Breast epithelium (tissue), 4 donors: ENCODE measurements at places on chromosomes 12 and 14.

DNA sequence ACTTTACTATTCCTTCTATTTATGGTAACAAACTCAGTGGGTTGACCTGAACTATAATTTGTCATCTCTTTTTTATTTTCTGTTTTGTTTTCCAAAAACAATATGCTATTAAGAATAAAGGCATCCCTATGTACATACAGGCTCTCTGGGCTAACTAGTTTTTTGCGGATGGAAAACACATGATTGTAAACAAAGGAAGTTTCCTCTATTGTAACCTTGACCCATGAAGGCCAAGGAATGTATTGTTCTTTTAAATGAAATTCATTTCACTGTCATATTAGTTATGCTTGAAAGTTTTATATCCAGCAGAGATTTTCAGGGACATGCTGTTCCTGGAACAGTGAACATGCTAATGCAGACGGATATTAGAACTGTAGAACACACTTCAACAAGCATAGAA lies 705.0 kb upstream of the SEL1L start:
- no peaks in the 10 kb centered on the region for H3K36me3 ChIP-seq
- H3K27me3 ChIP-seq, result no peaks in the 10 kb centered on the region
- H3K4me3 ChIP-seq, result no peak overlapping the region
- no peak overlapping the region for H3K27ac ChIP-seq
- no peak for DNase-seq

GRCh38 chr14:99718031-99718810 lies 34.1 kb downstream of the CYP46A1 start:
- DNase-seq, result no peak
- no peak overlapping the region for H3K4me3 ChIP-seq
- H3K27ac ChIP-seq, result no peak overlapping the region

- H3K36me3 ChIP-seq, result no peaks in the 10 kb centered on the region
- H3K4me1 ChIP-seq, result no peaks in the 10 kb centered on the region
- no peak overlapping the region for H3K27ac ChIP-seq
- DNase-seq, result no peak
- H3K27me3 ChIP-seq, result no peaks in the 10 kb centered on the region
Observed at GRCh38 chr12:10558301-10558700, 52.6 kb downstream of the EIF2S3B start.

- peak overlapping the region; percentile 73 for H3K27ac ChIP-seq
- H3K4me1 ChIP-seq, result no peaks in the 10 kb centered on the region
- no peaks in the 10 kb centered on the region for H3K36me3 ChIP-seq
Observed at GRCh38 chr12:119989361-119989730, 310 bp downstream of the BICDL1 start.

DNA sequence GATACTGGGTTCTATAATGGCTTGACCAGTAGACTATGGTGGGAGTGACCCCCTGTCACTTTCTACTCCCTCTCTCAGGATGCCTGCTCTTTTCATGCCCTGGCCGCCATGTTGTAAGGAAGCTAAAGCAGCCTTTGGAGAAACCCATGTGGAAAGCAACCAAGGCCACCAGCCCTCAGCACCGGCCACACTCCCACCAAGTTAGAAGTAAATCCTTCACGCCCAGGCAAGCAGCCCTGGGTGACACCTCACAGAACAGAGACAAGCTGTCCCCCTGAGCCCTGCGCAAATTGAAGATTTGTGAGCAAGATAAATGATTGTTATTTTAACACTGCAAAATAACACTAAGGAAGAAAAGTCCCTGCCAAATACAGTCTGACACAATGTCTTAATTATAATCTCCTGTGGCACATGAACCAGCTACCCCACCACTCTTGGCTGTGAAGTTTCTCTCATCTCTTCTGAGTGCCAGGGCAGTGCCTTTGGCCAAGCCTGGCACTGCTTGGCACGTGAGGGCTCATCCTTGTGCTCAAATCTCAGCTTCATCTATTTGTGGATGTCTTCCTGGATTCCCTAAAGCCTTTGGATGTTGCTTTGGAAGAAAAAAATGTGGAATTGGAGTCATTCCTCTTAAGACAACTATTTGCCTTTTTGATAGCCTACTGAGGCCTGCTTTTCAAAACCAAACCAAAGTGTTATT lies 39.2 kb upstream of the PIWIL1 start:
- no peaks in the 10 kb centered on the region for H3K36me3 ChIP-seq
- no peak overlapping the region for H3K4me3 ChIP-seq
- no peaks in the 10 kb centered on the region for H3K4me1 ChIP-seq

- H3K4me1 ChIP-seq, result no peaks in the 10 kb centered on the region
- H3K27me3 ChIP-seq, result no peaks in the 10 kb centered on the region
- H3K36me3 ChIP-seq, result no peaks in the 10 kb centered on the region
- H3K27ac ChIP-seq, result no peak overlapping the region
Observed at GRCh38 chr12:125610971-125611370, 545.7 kb downstream of the AACS start.

DNA sequence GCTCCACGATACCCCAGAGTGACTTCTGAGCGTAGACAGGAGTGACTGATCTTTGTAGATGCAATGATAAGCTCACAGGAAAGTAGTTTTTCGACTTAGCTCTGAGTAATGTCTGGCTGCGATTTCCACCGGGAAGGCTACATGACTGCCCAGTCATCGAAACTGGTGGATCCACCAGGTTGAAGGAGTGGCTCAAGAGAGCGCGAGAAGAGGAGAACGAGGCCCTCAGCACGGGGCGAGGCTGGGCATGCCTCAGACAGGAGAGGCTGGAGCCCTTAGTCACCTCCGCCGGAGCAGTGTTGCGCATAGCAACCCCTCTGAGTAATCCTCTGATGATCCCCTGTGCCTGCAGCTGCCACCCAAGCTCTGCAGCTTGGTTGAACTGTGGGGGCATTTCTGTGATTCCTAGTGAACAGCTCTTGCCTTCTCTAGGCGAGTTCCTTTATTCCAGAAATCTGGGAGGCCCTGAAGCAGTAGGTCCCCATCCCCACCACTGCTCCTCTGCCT lies 25.6 kb downstream of the ELK3 start:
- H3K4me3 ChIP-seq, result no peak overlapping the region
- H3K36me3 ChIP-seq, result no peaks in the 10 kb centered on the region
- peak; percentile 55 for DNase-seq

DNA sequence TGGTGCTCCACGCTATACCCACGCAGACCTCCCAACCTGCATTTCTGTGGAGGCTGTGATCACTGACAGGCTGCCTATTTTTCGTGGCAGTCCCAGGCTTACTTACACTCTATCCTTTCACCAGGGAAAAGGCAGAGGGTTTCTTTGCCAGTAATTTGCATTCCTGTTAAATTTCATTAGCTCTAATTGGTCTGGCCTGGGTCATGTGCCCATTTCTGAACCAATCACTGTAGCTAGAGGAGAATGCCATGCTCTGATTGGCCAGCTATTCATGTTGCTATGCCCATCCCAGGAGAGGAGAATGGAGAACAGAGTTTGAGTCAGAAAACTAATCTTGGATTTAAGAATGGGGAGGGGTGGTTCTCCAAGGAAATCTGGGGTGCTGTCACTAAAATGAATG lies 43.2 kb upstream of the TUNAR start:
- H3K36me3 ChIP-seq, result no peaks in the 10 kb centered on the region
- peaks cover 34% of the 10 kb centered on the region for H3K27me3 ChIP-seq
- no peaks in the 10 kb centered on the region for H3K4me1 ChIP-seq
- no peak for DNase-seq
- no peak overlapping the region for H3K4me3 ChIP-seq

GRCh38 chr14:71411738-71412137 lies 504.5 kb downstream of the PCNX1 start:
- no peak overlapping the region for H3K4me3 ChIP-seq
- H3K36me3 ChIP-seq, result no peaks in the 10 kb centered on the region
- no peaks in the 10 kb centered on the region for H3K4me1 ChIP-seq
- no peaks in the 10 kb centered on the region for H3K27me3 ChIP-seq

DNA sequence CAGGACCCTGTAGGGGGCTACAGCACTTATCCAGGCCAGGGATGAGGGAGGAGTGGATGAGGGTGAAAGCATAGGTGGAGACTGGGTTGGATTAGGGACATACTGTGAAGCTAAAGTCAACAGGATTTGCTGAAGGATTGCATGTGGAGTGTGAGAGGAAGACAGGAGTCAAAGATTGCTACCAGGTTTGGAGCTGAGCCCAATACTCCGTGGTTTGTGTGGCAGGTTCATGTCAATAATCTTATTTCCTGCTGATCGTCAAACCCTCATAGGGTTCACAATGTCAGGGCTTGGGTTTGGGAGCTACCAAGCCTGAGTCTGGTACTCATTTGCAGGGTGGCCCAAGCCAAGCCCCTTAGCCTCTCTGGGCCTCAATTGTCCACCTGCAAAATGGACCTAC lies 77.1 kb upstream of the PLXNC1 start:
- no peaks in the 10 kb centered on the region for H3K27me3 ChIP-seq
- no peaks in the 10 kb centered on the region for H3K4me1 ChIP-seq
- no peak overlapping the region for H3K27ac ChIP-seq
- DNase-seq, result no peak
